Stimulated activated CD8-positive, alpha-beta memory T cell treated with anti-CD3 and anti-CD28 coated beads, Interleukin-4, amount 100 ng/mL, for 48 hours (primary cell): ENCODE measurements at places on chromosomes 13 and 19.

DNA sequence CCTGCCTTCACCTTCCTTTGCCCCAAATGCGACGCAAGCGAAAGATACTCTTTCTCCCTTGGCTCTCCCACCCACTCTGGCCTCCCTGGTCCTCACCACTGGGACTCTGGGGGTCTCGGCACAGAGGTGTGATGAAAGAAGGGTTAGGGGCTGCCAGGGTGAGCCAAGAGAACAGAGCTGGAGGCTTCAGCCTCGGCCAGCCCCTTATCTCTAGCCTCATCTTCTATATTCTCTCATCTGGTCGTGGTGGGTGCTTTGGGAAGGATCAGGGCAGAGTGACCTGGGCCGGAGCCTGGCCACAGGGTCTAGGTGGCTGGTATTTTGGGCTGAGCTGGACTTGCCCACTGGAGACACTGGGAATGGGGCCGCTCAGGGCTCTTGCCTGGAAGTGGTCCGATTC is 71.1 kb upstream of the KCTD15 start:
- DNase-seq, result no peak

DNA sequence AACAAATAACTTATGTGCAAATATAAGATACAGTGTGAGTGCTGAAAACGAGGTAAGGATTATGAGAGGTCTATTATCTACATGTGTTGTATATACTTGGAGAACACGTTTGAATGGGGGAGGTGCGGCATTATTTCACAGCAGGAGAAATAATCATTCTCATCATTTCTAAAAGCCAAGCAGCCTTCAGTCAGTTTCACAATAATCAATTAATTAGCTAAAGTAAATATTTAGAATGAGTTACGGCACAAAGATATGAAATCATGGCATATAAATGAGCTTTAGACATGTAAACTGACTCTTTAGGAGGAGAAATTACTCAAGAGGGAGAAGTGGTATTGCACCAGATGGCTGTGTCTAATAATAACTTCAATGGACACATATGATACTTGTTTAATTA is 366.6 kb downstream of the DNAJC15 start:
- no peak for DNase-seq

DNA sequence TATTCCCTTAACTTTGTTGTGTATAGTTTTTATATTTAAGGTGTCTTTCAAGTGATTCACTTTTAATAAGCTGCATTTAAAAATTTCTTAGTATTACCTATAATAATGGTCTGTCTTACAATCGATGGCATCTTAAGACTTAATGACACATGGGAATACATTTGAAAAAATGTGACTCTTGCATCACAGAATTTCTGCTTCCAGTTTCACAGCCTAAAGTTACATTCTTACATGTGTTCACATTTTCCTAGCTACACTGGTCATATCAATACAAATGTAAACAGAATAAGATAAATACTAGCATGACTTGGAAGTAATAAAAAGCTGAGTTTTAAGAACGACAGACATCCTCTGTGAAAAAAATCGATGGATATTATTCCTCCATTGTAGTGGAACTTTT is 1597.1 kb upstream of the MIR17HG start:
- no peak for DNase-seq

- no peak for DNase-seq
Measured at GRCh38 chr13:23620211-23620610, 50.0 kb downstream of the TNFRSF19 start.

- no peak for DNase-seq
Measured at GRCh38 chr13:113358653-113359190, 5.2 kb downstream of the GRTP1 start.

DNA sequence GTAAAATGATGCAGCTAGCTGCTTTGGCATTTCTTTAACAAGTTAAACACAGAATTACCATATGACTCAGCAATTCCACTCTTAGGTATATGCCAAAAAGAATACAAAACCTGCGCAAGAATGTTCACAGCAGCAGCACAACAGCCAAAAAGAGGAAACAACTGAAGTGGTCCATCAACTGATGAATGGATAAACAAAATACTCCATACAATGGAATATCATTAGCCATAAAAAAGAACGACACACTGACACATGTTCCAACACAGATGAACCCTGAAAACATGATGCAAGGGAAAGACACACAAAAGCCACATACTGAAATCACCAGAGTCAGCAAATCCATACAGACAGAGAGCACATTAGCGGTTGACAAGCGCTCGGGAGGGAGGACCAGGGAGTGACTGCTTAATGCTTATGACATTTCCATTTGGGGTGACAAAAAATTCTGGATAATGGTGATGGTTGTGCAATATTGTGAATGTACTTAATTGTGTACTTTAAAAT is 3.0 kb downstream of the PCID2 start:
- DNase-seq, result no peak

DNA sequence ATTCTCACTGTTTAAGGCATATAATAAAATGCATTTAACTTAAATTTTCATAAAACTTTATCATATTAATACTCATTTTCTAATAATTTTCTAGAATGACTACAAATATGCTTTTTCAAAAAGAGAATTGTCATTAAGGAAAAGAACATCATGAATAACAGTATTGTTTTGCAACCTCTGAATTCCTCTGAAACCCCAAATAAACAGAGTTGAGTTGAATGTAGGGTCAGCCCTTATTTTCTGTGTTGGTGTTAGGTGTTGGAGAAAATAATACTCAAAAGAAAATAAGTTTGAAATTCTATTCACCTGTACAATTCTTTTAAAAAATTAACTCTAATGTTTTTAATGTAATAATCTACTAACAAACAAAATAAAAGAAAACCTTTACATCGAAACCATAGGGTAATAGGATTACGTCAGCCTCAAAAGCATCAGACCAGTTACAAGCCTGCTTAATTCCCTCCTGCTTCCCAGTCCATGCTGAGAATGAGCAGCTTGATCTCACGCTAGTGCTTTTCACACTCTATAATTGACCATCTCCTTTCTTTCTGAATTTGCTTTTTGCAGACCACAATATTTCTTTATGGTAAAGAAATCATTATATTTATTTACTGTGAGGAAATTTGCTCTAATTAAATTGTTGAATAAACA is 160.9 kb downstream of the PCDH9 start:
- DNase-seq, result no peak

- no peak for DNase-seq
Measured at GRCh38 chr13:33194820-33195692, 90.5 kb downstream of the STARD13 start.

GRCh38 chr13:26465514-26465913 is 92.0 kb upstream of the WASF3 start:
- DNase-seq, result no peak

- DNase-seq, result no peak
Measured at GRCh38 chr13:41917641-41918040, 43.3 kb downstream of the VWA8 start.

DNA sequence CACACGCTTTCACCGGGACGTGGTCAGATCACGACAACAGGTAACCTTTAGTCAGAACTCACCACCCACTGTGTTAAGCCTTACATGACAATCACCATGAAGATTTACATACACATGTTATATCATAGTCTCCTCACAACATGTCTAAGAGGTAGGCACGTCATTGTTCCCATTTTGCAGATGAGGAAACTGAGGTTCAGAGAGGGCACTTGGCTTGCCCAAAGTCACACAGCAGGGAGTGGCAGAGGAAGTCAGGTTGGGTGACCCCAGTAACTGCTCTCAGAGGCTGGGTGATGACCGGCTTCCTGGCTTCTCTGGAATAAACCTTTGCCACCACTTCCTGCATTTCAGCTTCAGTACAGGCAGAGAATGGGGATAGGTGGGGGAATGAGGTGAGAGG is 5.3 kb downstream of the KLK10 start:
- DNase-seq, result no peak

DNA sequence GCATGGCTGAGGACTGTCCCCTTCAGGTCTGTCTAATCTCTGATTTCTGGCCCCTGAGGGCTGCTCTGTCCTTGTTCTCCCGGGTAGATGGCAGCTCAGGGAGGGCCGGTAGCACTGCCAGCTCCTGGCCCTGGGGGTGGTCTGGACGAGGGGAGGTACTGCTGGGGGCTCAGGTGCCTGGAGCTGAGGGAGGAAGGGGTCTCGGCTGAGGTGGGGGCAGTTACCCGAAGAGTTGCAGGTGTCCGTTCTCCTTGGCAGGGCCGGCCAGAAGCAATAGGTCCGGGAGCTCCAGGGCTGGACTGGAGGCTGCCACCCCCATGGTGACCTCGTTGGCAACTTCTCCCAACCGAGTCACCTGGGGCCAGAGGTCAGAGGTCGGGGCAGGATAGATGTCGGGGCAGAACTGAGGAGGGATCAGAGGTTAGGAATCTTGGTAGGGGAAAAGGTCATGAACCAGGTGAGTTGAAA is 1.2 kb upstream of the EMC10 start:
- DNase-seq, result no peak

GRCh38 chr19:47637550-47637949 is 28.6 kb downstream of the BICRA start:
- no peak for DNase-seq

DNA sequence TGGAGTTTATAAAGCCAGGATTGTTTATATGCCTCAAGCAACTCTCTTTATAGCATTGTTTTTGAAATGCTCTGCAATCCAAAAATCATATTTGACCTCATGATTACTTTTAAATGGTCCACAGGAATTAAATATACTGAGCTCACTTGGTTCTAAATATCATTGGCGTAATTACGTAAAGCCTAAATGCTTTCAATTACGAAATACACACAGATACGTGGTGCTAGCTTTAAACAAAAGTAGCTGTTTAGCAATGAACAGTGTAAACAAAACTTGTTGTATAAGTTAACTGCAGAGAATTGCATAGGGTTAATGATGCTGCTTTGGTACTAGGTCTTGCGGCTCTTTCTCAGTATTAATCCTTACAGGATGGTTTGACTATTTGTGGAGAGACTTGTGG is 346.6 kb downstream of the COG6 start:
- DNase-seq, result no peak

GRCh38 chr19:2273356-2274184 is 8.4 kb downstream of the PEAK3 start:
- DNase-seq, result peak; percentile 87

- peak; percentile 67 for DNase-seq
Measured at GRCh38 chr19:55440411-55441105, 2.5 kb downstream of the SHISA7 start.

GRCh38 chr19:41915021-41915775 is 13.1 kb downstream of the ERFL start:
- DNase-seq, result no peak

- no peak for DNase-seq
Measured at GRCh38 chr13:100158569-100158968, 69.7 kb downstream of the PCCA start.

GRCh38 chr13:51618626-51619025 is 34.4 kb downstream of the WDFY2 start:
- no peak for DNase-seq

- no peak for DNase-seq
Measured at GRCh38 chr13:77339408-77339807, 12.5 kb upstream of the MYCBP2 start.

GRCh38 chr19:40804783-40805242 is 5.8 kb downstream of the EGLN2 start:
- no peak for DNase-seq

- DNase-seq, result no peak
Measured at GRCh38 chr13:72383646-72384045, 343.8 kb downstream of the MZT1 start.

- no peak for DNase-seq
Measured at GRCh38 chr13:95756072-95756471, 79.1 kb downstream of the DNAJC3 start.

DNA sequence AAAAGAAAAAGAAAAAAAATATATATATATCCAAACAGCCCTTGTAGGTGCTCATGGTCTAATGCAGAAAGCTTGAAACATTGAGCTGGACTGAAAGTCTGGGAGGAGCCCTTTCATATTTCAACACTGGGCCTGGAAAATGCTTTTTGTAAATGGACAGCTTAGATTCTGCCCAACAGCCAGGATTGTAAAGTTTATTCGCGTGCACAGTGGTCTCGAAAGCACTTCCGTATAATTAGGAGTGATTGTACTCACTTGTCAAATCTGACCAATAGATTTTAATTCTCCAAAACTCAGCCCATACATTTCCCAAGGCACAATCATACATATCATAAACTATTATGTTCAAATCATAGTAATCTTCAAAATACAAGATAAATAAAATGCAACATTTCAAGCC is 260.1 kb downstream of the COL4A1 start:
- no peak for DNase-seq

DNA sequence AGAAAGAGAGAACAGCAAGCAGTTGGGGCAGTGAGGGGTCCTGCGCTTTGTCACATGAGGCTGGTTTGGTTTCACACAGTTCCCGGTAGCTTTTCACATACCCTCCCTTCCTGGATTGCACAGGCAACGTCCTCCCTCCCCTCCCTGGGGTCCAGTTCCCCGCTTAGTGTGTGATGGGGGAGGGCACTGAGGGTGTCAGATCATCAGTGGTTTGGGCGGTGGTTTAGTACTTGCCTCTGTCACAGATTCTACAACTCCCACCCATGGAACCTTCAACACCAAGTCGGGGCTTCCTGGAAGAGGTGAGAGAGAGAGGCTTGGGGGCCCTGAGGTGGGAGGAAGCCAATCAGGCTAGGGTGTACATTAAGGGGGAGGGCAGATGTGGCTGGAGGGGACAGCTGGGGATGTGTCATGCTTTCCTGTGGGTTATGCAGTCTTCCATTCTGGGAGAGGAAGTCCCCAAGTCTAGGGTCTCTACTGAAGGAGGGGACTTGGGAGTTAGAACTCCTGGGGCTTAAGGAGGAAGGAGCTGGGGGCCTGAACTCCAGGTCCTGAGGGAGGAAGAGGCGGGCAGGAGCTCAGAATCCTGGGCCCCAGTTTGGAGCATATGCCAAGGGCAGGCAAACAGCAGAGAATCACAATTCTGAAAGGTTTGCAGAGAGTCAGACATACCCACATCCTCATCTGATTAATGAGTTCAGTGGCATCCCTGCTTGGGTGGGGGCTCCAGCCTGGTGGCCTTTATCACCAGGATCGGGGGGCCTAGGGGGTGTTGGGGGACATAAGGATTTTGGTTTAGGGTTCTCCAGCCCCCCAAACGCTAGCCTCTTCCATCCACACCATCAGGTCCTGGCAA is at the start of gene NKG7:
Gene NKG7 (minus strand): TSS at position 6 of the 856 bp plus-strand sequence. CDS start 119 bp downstream, outside the sequence.
- DNase-seq, result peak; percentile 89

DNA sequence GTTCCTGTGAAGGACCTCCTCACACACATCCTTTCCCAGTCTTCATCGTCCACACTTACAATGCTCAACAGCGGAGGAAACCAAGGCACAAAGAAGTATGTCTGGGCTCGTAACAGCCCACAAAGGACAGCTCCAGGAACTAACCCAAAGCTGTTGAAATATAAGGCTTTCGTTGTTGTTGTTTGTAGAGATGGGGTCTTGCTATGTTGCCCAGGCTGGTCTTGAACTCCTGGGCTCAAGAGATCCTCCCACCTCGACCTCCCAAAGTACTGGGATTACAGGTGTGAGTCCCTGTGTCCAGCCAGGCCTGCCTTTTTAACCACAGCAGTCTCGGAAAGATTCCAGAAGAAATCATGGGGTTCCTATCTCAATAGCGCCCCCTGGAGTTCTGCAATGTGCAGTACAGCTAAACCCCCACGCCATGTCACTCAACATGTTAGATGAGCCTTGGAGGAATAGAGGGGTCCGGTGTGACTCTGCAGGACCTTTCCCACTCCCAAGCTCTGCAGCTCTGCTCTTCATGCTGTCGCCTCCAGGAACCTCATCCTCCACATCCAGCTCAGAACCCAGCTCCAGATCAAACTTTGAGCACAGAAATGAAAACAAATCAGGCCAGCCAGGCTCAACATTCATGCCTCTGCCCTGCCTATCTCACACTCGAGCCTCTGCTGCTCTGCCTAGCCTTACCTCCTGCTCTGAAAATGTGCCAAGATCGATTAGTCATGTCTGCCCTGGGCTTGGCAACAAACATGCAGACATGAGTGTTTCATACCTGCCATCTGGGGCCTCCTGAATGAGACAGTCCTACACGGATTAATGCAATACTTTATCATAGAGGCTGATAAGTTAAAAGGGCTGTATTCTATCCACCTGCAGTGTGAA is 7.5 kb downstream of the PLA2G4C start:
- peak; percentile 60 for DNase-seq
